ENCODE measurements at places on chromosomes 6 and 20. TPM values are rescaled to one million over a fixed set of nuclear protein-coding genes. Genes with fewer than 3 reads are reported as not detected.

Gene PPP1R16B
- 55.0 TPM for total RNA-seq

Gene IPCEF1
- 9.5 TPM for total RNA-seq

Gene ARFGEF3
- 0.11 TPM for total RNA-seq

Gene GNAS-AS1
- 1.4 TPM for total RNA-seq

Gene EYA2
- total RNA-seq: not detected

Gene ZBP1
- 10.5 TPM for total RNA-seq

Gene ULBP1
- total RNA-seq: 0.27 TPM

Gene SOX18
- total RNA-seq: 0.75 TPM

Gene SULF2
- total RNA-seq: 1.1 TPM

Gene EFCAB8
- total RNA-seq: 0.50 TPM

Gene THBS2
- total RNA-seq: not detected

Gene NT5DC1
- total RNA-seq: 47.9 TPM

Gene RNF217
- total RNA-seq: 0.80 TPM

Gene ZNF165
- total RNA-seq: 0.43 TPM

Data from T-helper 2 cell treated with Interferon-gamma antibody and Interleukin-4, amounts not matched to agents 100 ng/mL and 5 ng/mL, for 36 hours (primary cell).